Cardiac fibroblast (primary cell): ENCODE measurements at places on chromosomes 3 and 15.

- no peak for DNase-seq
These were observed 18.4 kb downstream of the SENP5 start for GRCh38 chr3:196886144-196886543.

DNA sequence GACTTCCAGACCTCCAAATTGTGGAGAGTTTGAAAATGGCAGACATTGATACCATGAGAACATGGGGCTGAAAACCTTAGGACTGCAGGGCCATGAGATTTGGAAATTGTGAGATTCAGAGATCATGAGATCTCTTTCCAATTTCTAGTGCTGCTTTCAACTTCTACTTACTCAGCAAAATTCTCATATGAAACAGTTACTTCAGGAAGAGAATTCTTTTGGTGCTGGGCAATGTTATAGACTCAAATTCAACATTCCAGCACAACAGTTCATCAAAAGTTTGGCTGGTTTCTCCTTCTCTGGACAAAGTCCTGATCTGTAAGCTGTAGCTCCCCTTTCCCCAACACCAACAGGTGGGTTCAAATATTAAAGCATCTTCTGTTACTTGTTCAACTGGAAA is 506.9 kb upstream of the NECTIN3 start:
- no peak for DNase-seq

GRCh38 chr15:71705151-71705550 is 105.2 kb upstream of the NR2E3 start:
- DNase-seq = peak; percentile 33

DNA sequence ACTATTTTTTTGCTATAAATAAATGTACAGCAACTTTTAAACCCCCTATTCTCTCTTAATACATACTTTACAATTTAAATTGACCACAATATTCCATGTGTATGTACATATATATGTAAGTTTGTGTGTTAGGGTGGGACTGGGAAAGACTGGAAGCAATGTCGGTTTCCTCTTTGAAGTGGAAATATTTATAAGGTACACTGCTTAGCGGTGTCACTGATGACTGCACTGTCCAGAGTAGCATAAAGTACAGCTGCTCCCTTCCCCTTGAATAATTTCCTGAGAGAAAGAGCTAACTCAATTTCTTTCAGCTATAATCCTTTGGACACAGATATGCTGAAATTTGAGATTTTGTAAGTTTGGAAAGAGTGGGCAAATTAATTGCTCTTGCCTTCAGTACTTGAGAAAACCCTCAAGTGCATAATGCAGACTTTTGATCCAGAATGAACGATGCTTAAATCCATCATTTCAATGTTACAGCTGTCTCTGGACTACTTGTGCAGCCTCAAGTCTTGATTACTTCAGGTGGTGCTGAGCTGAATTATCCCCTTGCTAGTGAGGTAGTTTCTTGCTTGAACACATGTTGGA is 267.0 kb upstream of the CFAP20DC start:
- no peak for DNase-seq

DNA sequence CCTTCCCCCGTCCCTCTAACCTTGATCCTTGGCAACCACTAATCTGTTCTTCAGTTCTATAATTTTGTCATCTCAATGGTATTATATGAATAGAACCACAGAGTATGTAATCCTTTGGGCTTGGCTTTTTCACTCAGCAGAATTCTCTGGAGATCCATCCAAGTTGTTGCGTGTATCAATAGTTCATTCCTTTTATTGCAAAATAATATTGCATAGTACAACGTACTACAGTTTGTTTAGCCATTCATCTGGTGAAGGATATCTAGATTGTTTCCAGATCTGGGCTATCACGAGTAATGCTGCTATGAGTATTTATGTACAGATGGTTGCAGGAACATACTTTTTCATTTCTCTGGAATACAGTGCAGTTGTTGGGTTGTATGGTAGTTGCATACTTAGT is 76.2 kb downstream of the PLXNA1 start:
- DNase-seq = no peak

GRCh38 chr3:99570061-99570460 is 68.3 kb upstream of the COL8A1 start:
- DNase-seq = no peak

GRCh38 chr3:12323237-12323636 is 34.4 kb downstream of the PPARG start:
- DNase-seq = no peak

- DNase-seq = no peak
These were observed 299.2 kb upstream of the POU1F1 start for GRCh38 chr3:87575550-87575949.

DNA sequence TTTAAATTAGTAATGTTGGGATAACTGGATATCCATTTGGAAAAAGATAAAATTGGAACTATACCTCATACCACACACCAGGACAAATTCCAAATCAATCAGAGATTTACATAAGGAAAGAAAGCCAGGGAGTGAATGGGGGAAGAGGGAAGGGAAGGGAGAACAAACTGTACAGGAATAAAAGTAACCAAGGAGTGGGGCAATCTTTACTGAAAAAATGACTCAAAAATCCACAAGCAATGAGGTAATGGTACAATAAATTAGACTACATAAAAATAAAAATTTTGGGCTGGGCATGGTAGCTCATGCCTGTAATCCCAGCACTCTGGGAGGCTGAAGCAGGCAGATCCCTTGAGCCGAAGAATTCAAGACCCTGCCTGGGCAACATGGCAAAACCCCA is 82.6 kb downstream of the MLH1 start:
- DNase-seq = no peak

DNA sequence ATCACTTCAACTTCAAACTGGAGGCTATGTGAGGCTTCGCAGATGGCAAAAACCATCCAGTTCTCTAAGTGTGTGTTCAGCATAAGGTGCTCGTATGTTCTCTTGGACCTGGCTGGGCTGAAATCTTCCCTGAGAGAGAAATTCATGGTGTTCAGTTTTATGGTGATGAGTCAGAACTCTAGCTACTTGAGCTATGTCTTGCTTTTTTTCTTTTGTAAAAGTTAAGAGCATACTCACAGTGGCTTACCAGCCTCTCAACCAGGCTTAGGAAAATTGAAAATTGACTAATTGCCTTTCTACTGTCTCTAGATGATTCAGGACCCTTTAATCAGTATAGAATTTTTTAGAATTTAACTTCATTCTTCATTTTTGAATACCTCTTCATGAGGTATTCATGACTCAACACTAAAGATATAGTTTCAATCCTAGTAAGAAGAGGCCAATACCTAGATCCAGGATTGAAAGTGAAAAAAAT is 617.5 kb downstream of the TBL1XR1 start:
- DNase-seq = no peak

- DNase-seq = no peak
These were observed 18.7 kb downstream of the THRB start for GRCh38 chr3:24475925-24476324.

DNA sequence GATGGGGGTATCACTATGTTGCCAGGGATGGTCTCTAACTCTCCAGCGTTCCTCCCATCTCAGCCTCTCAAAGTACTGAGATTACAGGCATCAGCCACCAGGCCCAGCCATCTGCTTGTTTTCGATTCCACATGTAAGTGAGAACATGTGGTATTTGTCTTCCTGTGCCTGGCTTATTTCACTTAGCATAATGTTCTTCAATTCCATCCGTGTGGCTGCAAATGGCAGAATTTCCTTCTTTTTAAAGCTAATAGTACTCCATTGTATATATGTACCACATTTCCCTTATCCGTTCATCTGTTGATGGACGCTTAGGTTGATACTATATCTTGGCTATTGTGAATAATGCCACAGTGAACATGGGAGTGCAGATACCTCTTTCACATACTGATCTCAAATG is 70.6 kb downstream of the ASB7 start:
- no peak for DNase-seq

DNA sequence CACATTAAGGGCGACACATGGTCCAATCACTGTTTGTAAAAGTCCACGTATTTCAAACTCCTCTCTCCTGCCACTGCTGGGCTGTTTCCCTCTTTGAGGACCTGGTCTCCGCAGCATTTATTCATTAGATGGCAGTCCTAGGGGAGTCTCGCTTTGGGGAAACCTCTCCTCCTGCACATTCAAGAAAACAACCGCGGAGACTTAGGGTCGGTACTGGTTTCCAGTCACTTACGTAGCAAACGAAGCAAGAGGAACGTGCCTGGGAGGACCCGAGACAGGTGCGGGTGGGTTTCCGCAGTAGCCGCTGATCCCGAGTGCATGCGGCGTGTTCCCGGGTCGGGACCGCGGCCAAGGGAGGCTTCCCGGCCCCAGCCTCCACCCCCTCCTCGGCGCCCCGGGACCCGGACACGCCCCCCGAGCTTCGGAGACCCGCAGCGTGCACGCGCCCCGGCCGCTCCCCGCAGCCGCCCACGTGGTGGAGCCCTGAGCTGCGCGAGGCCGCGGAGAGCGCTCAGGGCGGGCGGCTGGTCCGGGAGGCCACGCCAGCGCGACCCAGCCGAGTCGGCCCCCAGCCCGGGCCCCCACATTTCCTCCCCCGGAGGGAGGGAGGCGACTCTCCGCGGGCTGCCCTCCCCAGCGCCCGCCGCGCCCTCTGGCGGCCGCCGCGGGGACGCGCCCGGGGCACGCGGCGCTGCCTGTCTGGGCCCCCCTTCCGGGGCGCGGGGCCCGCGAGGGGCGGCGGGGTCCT is 1.1 kb upstream of the IGF1R start:
- DNase-seq = peak; percentile 63

- DNase-seq = no peak
These were observed 158.9 kb downstream of the TAFA4 start for GRCh38 chr3:68773401-68773800.

DNA sequence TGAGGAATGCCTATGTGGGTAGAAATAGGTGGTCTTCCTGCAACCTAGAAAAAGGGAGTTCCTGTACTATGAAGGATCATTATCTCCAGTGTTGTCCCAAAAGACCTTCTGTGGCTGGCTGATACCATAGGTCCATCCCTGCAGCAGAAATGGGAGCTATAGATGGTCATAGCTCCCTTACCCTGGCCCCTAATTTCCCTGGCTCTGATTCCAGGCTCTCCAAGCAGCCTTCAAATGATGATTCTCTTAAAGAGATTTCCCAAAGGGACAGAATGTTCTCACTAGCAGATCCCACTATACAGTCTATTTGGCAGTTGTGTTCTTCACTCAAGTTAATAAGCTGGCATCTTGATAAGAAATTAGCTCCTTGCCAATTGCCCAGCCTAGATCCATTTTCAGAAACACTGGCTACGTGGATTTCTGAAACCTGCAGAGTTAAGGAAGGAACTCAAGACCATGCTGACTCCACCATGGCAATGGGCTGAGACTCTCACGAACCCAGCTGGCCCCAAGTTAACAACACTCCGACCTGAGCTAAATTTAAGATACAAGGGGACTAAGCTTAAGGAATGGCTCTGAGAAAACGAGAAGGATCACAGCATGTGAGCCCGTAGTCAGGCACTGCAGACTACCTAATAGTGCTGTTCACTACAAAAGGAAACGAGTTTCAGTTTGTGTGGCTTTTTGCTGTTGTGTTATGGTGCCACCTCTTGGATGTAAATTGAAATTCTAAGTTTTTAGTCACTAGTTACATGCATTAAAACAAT is 11.4 kb downstream of the C15orf40 start:
- peak; percentile 76 for DNase-seq

DNA sequence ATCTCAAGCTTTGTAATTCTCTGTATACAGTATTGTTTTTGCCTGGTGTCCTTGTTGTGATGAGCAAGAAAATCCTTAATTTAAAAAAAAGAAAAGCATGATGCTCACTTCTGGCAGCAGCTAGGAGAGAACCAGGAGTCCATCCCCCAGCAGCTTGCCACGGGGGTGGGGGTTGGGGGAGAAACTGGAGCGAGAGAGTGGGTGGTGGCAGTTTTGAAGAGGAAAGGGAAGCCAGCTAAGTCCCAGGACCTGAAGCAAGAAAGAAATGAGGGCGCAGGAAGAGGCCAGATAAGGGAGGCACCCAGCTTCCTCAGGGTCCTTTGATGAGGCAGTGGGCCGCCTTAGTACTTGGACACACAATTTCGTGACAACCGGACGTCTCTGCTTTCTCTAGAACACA is 23.5 kb downstream of the CHAC1 start:
- DNase-seq = no peak

DNA sequence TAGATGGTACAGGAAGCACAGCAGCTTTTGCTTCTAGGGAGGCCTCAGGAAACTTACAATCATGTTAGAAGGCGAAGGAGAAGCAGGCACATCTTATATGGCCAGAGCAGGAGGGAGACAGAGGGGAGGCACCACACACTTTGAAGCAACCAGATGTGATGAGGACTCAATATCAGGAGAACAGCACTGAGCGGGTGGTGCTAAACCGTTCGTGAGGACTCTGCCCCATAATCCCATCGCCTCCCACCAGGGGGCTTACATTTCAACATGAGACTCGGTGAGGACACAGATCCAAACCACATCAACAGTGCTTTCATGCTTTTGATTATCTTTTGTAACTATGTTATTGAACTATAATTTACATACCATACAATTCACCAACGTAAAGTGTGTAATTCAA is 7.6 kb upstream of the TMEM44 start:
- peak; percentile 60 for DNase-seq

- no peak for DNase-seq
These were observed 4.1 kb downstream of the GAP43 start for GRCh38 chr3:115627180-115628074.

DNA sequence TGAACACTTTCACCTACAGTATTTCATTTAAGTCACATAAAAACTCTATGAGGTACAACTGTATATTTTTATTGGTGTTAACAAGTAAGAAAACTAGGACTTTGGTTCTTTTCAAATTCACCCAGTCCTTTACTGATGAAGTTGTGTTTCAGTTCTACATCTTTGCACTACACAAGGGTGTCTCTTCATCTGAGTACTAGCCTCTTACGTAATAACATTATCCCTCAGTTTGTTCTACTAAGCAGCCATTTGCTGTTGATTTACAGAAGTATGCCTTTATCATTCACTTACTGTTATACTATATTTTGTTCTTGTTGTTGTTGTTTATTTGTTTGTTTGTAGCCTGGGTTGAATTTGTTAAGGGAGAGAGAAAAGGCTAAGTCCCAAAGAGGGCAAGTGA is 311.9 kb downstream of the PLOD2 start:
- no peak for DNase-seq

DNA sequence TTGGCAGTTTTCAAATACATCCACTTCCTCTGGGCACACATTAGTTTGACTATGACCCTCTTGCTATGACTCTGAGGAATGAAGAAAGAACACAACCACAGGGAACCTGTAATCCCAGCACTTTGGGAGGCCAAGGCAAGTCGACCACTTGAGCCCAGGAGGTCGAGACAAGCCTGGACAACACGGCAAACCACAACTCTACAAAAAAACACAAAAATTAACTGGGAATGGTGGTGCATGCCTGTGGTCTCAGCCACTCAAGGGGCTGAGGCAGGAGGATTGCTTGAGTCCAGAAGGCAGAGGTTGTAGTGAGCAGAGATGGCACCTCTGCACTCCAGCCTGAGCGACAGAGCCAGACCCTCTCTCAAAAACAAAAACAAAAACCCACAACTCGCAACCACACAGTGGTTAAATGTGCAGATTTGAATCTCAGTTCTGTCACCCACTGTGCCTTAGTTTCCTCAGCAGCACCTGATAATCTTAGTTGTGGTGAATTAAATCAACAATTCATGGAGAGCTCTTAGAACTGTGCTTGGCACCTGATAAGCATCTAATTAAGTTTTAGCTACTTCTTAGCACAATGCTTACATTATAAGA is 65.7 kb downstream of the MYLK start:
- no peak for DNase-seq
